Activated T-cell treated with anti-CD3 and anti-CD28 coated beads, Interleukin-2, amount 50 U/mL, for 72 hours (primary cell): ENCODE measurements at places on chromosomes 13 and 19.
A peak's percentile ranks its signal among the peaks of the same experiment; 100 is the strongest.

- DNase-seq: no peak
Measured at GRCh38 chr19:5134691-5135090, 165.8 kb downstream of the KDM4B start.

DNA sequence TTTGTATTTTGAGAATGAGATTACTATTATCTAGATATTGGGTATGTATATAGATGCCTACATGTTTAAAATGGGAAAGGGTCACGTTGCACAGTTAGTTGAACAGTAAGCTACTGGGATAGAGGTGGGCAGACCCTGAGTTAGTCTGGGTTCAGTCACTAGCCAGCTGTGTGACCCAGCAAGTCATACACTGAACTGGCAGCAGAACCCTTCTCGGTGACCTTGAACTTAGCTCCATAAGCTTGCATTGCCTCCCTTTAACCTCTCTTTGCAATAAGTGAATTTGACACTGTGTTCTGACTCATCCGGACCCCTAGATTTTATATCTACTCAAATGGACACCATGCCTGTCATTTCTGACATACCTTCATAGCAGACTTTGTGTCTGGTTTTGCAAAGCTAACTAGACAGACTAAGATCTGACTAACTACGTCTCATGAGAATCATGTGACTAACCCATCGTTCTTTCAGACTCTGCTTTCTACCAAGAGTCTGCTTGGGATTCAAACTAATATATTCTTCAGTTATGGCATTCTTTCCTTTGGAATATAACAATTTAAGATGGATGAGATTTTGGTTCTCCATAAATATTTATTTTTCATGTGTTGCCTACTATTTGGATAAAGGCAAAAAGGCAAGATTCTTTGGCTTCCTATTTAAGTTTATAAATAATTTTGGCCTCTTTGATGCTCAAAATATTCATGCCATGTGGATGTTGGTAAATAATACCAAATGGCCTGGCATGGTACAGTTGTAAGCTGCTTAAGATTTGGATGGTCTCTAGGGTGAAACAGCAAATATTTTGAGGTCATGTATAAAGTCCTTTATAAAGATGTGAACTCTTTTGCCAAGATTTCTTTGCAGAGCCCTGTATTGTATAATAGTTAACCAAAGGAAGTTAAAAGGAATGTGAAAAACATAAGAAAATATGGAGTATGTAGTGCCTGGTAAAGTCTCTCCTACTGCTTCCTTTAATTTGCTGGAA, 159.3 kb downstream of the ITGBL1 start:
- DNase-seq: no peak

DNA sequence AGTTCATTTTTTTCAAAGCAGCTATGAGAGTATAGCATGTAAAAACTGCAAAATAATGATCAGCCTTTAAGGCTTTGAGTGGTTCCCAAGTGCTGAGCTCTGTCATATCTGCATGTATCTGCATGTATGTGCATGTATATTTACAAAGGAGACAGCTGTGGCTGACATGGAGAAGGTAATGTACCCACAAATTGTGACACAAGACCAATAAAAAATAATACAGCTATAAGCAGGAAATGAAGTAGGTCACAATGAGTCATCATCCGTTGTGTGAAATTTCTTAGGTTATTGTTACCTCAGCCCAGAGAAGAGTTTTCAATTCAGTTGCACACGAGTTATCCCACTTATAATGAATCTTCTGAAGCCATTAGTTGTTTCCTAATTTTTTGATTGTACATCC, 60.9 kb upstream of the MED4 start:
- peak; percentile 20 for DNase-seq

DNA sequence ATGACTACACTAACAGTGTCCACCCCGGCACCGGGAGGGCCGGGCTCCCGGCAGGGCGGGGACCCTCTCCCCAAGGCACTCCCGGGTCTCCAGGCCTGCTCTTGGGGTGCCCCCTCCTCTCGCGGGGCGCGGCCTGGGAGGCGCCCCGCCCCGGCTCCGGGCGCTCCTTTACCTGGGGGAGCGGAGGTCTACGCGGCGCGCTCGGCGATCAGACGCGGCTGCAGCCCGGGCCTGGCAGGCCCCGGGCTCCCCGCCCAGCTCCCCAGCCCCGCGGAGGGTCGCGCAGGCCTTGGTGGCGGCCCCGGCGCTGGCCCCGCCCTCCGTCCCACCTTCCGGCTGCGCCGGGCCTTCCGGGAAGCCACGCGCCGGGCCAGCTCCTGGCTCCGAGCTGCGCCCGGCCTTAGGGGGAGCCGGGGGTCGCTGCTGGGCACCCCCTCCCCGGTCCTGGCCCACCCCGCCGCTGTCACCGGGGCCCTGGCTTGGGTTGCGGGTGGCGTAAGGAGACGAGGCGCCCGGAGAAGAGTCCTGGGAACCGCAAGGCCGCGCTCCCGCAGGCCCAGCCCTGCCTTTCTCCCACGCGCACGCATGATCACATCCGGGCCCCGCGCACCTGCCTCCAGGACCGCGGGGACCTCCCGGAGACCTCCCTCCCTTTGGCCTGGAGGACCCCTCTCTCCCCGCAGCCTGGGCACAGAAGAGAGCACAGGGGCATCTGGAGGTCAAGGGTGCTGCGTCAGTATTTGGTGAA, at the start of gene C19orf12:
C19orf12 (minus strand) TSS at position 309 of the 748 bp plus-strand sequence. CDS start 6,848 bp downstream, outside the sequence.
- peak; percentile 79 for DNase-seq

- peak; percentile 90 for DNase-seq
Measured at GRCh38 chr19:32345261-32346207, at the start of gene ZNF507. Gene ZNF507, plus strand, starts transcription at chr19:32345610. Its CDS starts 7,221 bp downstream, at chr19:32352831.

DNA sequence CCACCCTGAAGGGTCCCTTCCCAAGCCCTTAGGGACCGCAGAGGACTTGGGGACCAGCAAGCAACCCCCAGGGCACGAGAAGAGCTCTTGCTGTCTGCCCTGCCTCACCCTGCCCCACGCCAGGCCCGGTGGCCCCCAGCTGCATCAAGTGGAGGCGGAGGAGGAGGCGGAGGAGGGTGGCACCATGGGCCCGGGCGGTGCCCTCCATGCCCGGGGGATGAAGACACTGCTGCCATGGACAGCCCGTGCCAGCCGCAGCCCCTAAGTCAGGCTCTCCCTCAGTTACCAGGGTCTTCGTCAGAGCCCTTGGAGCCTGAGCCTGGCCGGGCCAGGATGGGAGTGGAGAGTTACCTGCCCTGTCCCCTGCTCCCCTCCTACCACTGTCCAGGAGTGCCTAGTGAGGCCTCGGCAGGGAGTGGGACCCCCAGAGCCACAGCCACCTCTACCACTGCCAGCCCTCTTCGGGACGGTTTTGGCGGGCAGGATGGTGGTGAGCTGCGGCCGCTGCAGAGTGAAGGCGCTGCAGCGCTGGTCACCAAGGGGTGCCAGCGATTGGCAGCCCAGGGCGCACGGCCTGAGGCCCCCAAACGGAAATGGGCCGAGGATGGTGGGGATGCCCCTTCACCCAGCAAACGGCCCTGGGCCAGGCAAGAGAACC, 1.5 kb downstream of the EGLN2 start:
- no peak for DNase-seq

GRCh38 chr13:31880851-31881494, 141.6 kb downstream of the RXFP2 start:
- no peak for DNase-seq

DNA sequence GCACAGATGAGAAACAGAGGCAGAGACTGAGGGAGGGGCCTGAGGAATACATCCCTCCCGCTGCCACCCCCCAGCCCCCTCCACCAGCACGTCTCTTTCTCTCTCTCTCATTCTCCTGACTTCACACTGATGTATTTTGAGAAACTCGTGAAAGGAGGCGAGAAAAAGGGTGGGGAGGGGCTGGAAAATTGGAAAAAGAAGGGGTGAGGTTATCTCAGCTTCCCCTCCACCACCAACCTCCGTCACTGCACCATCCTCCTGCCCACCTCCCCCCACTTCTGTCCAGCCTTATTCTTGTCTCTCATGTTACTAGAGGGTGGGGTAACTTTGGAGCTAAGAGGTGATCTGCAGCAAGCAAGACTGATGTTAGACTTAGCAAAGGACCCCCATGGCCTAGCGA, 1.5 kb downstream of the SLC17A7 start:
- DNase-seq: no peak

- DNase-seq: peak; percentile 4
Measured at GRCh38 chr13:39196965-39197646, 158.8 kb downstream of the NHLRC3 start.

GRCh38 chr13:48201044-48201443, 32.0 kb upstream of the ITM2B start:
- DNase-seq: no peak

DNA sequence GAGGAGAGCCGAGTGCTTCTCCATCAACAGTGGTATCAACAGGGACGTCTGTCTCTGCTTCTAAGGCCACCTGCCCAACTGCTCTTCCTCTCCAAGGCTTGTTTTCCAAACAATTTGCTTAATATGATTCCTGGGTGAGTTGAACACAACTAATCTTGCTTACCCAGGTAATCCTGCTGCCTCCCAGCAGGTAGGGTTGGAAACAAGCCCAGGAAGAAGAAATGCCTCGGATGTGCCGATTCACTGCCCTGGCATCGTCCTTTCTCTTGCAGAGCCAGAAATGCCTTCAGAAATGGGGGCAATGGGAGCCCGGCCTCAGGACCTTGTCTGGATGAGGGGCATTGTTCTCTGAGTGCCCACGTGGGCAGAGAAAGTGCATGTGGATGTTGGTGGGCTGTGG, 51.9 kb upstream of the C1QTNF9B start:
- DNase-seq: no peak
